Glomerular endothelial cell (primary cell): ENCODE measurements at places on chromosomes 12 and 14. TPM values are rescaled to one million over a fixed set of nuclear protein-coding genes. Genes with fewer than 3 reads are reported as not detected.

DNA sequence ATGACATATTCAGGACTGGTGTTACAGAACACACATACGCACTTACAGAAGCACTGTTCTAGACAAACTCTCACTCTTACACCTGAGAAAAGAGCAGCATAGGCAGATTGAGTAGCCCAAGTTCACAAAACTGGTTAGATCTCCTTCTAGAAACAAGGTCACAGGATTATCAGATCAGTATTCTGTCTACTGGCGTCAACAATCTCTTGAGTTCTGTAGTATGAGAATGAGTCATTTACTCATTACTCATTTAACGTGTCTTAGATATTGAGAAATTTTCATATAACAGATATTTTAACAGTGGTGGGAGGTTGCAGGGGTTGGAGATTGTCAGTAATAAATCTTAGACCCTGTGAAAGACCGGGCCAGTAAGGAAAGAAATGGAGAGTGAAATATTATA lies 2.8 kb upstream of the TSPAN8 start:
- DNase-seq: no peak

PAH gene
- not detected in 2 replicates for total RNA-seq

TOMM20L gene
- not detected in 2 replicates for total RNA-seq

PRKAG1 gene
- 48.6 and 56.5 TPM in 2 replicates for total RNA-seq

DNA sequence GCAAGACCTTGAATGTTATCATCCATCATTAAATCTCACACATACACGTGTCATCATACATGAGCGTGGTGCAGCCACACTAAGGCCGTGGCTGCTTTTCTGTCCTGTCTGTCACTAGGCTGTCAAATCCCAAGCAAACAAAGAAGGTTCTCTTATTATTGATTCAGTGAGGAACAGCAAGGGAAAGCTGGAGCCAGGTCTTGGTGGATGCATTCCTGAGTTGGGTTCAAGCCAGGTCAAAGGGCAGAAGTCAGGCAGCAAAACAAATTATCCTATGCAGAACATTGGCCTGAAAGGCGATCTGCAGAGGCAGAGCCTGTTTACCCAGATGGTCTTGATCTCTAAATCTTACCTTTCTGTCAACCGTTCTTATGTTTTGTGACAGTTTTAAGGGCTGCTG lies 252.3 kb downstream of the NEDD1 start:
- DNase-seq: no peak

RIN3 gene
- total RNA-seq: 19.2 and 51.1 TPM in 2 replicates

GRCh38 chr12:14394317-14395073 lies 29.0 kb downstream of the ATF7IP start:
- no peak for DNase-seq
